ENCODE measurements at places on chromosomes 7 and 10.

- peak; percentile 85 for DNase-seq
Measured at GRCh38 chr7:5591278-5591874, 167.7 kb upstream of the TNRC18 start.

- DNase-seq, result no peak
Measured at GRCh38 chr10:78248651-78249464, 215.2 kb downstream of the RPS24 start.

DNA sequence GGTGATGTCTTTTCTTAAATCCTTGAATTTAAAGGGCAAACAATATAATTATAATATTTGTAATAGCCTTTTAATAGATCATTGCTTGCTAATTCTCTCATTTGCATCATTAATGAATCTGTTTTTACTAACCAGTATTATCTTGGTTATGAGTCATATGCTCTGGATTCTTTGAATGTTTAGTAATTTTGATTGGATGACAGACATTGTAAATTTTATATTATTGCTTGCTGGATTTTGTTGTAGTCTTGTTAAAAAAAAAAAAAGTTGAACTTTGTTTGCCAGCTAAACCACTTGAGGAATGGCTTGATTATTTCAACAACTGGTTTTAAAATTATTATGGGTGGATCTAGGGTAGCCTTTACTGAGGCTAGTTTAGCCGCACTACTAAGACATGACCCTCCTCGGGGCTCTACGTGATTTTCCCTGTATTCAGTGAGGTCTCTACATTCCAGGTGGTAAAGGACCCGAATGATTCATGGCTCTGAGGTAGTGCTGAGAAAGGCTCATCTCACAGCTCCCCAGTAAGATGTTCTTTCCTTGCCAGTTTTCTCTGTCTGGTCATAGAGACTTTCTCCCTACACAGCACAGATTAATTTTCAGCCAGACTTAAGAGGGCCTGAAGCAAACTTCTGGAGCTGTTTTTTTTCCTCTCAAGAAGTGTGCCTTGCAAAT is 8.5 kb downstream of the C10orf90 start:
- no peak for DNase-seq

DNA sequence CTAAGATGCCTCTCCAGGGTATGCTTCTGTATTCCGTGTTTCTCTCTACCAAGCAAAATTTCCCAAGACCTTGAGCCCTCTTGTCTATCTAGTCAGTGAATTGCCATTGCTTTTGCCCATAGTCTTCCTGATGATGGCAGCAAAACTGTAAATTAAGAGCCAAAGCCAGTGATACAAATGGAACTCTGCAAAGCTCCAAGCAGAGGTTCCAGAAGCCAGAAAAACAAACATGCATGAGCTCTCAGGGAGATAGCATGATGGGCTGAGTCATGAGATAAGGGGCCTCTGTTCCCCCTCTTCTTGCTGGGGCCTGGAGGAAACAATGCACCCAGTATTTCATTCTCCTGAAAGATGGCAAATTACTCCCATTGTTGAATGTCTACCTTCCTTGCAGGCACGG is 24.7 kb downstream of the LSMEM1 start:
- DNase-seq, result no peak

GRCh38 chr10:71206911-71207310 is 5.5 kb upstream of the UNC5B start:
- no peak for DNase-seq

DNA sequence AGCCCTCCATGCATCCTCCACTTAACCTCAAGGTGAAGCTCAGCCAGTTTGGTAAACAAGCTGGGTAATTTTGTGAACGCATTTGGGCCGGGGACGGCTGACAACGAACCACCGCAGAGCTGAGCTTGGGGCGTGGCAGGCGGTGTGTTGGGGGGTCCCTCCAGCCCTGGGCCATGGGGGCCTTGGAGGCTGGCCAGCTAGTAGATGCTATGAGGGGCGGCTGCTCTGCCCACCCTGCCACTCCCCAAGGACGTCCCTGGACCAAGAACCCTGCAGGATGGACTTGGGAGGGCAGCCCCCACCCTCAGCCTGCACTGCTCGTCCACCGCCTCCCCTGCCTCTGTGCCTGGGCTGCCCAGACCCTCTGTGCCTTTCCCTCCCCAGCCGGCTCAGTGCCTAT is 12.0 kb upstream of the SCART1 start:
- no peak for DNase-seq

- DNase-seq, result no peak
Measured at GRCh38 chr10:77416311-77417135, 221.1 kb downstream of the KCNMA1 start.

- no peak for DNase-seq
Measured at GRCh38 chr10:91787810-91788209, 10.4 kb upstream of the TNKS2 start.

DNA sequence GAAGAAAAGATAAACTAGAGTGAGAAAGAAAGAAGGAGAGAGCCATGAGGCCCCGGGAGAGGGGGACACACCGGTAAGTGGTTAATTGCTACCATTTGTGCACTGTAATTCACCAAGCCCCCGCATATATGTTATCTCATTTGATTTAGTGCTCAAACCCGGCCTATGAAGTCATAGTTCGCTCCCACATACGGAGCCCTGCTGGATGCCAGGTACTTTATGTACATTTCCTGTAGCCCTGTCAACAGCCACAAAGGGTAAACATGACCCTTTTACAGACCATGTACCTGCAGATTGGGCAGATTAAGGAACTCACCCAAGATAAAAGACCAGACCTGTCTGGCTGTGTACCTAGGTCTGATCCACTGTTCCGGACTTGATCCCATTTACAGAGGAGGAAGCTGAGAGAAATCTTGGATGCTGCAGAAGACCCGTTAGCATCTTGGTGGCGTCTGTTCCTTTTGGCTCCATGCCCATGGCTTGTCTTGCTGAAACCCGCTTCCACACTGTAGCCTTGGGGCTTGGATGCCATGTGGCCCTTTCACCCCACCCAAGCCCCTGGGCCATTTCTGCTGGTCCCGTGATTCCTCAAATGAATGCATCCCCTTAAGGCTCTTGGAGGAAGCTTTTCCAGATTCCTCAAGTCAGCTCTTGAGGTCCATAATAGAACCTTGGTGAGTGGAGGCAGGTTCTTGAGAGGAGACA is 32.3 kb downstream of the FAM241B start:
- DNase-seq, result no peak

DNA sequence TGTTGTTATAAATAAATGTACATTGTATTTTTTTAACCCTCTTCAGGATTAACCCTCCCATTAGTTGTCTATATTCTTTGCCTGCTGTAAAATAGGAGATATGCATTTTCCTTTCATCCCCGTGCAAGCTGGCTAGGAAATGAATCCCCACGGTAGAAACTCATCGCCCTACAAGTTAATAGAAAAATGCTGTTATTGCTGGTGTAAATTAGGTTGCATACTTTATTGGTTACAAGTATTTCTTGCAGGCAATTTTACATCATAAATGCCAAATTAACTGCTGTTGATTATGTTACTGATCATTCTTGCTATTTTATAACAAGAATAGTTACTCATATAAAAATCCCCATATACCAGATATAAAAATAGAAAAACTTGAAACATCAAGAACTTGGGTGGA is 454.2 kb upstream of the KLF6 start:
- DNase-seq, result no peak

DNA sequence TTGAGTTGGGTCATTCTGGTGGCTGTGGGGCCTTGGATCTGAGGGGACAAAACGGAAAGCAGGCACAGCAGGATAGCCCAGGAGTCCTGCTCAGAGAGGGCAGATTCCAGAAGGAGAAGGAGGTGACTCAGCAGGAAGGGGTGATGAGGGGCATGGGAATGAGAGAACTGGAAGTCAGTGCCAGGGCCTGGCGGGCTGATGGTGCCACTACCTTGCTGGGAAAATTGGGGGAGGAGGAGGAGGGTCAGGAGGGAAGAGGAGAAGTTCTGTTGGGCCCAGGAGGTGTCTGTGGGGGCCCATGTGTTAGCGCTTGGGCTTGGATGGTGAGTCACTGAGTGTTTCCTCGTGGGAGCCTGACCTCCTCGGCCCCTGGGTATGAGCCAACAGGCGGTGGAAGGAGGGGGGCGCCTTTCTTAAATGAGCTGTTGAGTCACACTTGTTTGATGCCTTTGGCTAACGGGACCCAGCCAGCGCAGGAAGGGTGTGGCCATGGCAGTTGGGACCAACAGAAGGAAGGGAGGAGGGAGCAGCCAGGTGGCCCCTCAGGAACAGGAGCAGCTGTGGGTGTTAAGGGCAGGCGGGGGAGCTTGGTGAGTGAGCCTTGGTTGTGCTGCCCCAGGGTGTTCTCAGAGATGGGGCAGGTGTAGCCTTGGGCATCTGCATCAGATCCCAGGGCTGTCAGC is 130.0 kb upstream of the BTBD16 start:
- DNase-seq, result peak; percentile 20

- DNase-seq, result no peak
Measured at GRCh38 chr10:110597476-110597875, 30.0 kb downstream of the SMC3 start.

DNA sequence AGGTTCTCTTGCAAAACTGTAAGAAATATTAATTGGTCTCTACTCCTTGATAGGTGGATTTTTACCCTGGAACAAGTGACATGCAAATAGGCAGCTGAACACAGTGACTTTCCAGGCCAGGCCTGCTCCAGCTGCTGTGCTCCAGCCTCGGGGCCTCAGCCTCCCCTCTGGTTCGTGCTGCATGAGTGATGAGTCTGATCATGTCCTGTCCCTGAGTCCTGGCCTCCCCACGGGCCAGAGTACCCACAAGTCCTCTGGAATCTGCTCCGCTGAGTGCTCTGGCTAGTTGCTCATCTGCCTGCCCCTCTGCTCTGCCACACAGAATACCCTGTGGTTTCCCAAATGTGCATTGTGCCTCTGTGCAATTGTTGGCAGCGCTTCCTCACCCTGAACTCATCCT is 80.1 kb upstream of the PDZD8 start:
- no peak for DNase-seq

DNA sequence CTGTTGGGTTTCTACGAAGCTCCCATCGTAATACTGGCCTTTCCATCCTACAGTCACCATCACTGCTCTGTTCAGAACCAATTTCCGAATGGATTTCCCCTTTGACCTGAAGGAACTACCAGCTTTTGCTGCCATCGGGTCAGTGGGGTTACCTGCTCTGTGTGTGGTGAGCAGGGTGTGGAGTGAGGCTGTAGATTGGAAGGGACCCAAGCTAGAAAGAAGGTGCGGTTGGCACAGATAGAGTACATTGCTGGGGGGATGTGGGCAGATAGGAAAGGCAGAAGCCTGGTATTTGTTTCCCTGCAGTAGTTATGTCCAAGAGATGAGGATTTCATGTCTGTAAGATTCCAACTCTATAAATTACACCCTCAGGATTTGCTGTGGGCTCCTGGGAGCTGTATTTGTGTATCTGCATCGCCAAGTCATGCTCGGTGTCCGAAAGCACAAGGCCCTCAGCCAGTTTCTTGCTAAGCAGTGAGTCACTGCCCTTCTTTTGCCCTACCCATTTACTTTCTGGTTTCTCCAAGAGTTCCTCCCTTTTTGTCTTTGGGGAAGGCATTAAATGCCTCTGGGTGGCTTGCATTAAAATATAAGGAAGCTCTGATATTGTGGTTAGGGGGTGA is 15.4 kb downstream of the CLCN1 start:
- peak; percentile 70 for DNase-seq

DNA sequence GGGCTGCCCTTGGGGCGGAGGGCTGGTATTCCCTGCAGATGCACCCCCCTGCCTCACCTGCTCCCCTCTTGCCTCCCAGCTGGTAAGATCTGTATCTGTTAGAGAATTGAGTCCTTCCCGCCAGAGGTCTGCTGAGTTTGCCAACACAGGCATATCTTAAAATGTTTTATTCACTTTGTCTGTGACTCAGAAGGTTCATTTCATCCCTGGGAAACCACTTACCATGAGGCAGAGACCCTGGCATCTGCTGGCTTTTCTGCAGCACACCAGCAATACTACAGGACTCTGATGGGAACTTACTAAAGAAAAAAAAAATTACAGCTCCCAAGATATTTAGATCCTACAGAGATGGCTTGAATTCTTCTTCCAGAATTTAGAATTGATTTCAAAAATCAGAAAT is 131.3 kb downstream of the PLPP4 start:
- DNase-seq, result no peak

GRCh38 chr7:124032369-124033094 is at the start of gene TMEM229A:
TSS of gene TMEM229A (minus strand) at chr7:124033067. CDS start at chr7:124033003, 64 bp downstream.
- DNase-seq, result no peak

GRCh38 chr7:100946111-100946510 is 3.2 kb upstream of the MUC3A start:
- no peak for DNase-seq

DNA sequence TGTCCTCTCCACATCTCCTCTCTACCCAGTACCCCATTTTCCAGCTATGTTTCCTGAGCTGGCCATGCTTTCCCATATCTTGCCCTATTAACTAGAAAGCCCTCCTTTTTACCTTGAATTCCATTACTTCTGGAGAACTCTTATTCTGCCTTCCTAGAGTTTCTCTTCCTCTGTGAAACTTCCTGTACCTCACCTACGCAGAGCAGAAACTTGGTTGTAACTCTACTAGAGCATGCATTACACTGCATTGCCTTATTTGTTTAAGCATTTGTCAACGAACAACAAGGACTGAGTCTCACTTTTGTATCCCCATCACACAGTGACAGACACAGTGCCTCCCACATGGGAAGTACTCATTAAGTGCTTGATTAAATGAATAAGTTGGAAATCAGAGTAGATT is 36.4 kb downstream of the VCL start:
- peak; percentile 56 for DNase-seq

GRCh38 chr7:38425509-38425908 is 152.1 kb upstream of the TARP start:
- DNase-seq, result no peak

- DNase-seq, result no peak
Measured at GRCh38 chr10:67487199-67487598, 208.8 kb downstream of the CTNNA3 start.

DNA sequence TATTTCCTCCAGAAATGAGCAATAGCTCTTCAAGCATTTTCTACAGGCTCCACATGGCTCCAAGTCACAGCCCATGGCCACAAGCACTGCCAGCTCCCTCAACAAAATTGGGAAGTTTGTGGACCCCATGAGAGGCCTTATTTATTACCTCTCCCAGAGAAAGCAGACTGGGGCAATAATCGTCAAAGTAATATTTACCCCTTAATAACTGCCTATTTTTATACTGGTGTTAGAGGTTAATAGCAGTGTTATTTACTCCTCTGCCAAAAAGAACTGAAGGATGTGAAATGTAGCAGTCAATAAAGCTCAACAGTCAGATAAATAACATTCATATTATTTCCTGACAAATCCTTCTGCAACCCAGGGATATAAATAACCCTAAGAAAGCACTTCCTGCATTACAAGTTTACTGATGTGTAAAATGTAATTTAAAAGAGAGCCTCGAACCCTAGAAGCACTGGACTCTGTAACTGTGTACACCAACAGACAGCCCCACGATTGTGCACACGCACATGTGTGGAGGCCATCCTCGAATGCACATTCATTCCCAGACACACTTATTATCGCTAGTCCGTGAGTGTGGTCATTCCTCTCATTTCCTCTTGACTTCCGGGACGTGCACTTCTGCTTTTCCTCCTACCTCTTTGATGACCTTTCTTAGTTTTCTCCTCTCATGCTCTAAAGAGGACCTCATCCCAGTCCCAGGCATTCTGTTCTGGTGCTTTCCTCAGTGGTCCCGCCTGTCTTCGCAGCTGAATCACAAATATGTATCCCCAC is 157.4 kb downstream of the EVX1 start:
- peak; percentile 13 for DNase-seq
